ENCODE measurements at places on chromosomes 2 and 18. TPM values are rescaled to one million over a fixed set of nuclear protein-coding genes. Genes with fewer than 3 reads are reported as not detected.

Gene LYG2
- polyA plus RNA-seq, result not detected

- no peak for DNase-seq
These were observed 231.9 kb downstream of the BCL2 start for GRCh38 chr18:63087421-63088230.

DNA sequence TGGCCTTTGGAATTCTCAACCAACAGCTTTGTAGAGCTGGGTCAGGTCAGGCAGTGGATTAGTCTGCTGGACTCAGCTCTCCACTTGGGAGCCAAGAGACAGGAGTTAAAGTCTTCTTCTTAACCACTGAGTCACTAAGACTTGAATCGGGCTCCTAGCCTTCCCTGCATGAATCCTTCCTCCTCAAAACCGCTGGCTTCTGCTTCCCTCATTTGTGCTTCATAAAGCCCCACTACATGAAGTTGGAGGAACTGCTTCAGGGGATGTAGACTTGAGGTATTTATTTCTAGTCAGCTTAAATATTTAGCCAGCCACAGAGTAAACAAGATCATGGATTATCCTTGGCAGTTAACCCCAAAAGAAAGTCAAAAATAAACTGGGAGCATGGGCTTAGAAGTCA, 536.3 kb upstream of the TNP1 start:
- no peak for DNase-seq

DNA sequence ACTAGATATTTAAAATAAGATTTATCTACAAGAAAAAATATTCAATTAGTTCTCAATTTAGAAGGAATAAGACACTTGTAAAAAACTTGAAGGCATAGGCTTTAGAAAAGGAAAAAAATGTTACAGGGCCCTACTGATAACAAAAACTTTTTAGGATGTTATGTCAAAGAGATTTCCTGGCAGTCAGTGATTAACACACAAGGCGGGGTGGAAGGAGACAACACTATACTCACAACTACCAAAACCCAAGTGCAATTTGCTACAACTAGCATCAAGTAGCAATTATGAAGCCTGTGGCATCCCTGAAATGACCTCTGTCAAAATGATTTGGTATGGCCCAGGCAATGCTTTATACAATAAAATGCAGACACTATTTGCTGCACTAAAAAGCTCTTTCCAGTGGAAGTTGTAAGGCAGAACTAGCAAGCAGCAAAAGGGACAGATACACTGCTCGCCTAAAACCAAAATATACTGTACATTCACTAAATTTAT, 15.3 kb downstream of the STRN start:
- DNase-seq, result no peak

DNA sequence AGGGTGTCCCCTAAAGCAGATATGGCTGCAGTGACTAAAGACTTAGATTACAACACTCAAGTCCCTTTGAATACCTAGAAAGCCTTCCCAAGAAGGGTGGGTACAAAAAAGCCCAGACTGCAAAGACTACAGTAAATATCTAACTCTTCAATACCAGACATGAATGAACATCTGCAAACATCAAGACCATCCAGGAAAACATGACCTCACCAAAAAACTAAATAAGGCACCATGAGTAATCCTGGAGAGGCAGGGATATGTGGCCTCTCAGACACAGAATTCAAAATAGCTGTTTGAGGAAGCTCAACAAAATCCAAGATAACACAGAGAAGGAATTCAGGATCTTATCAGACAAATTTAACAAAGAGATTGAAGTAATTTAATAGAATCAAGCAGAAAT, 138.2 kb upstream of the OTOS start:
- DNase-seq, result no peak
